ENCODE measurements at places on chromosomes 5 and 9. TPM values are rescaled to one million over a fixed set of nuclear protein-coding genes. Genes with fewer than 3 reads are reported as not detected.

The MLANA gene
- not detected for total RNA-seq

The THOC3 gene
- 42.0 TPM for total RNA-seq

The WWC1 gene
- total RNA-seq: 78.3 TPM

DNA sequence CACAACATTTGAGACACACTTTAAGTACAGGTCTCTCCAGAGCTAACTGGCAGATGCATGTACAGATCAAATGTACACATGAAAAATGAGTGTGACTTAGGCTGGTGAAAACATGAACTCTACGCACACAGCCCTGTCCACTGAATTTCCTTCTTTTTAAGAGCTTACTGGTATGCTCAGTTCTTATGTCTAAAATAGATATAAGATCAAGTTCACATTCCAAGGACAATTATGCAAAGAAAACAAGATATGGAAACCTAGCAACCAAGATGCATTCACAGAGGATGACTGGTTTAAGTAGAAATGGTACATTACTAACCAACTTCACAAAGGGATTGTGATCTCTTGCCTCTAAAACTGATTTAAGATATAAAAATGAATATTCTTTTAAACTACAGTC is 56.7 kb downstream of the TLE1 start:
- no peak for DNase-seq

GRCh38 chr9:76657265-76657664 is 107.0 kb upstream of the PCA3 start:
- no peak for DNase-seq

- DNase-seq: no peak
Observed at GRCh38 chr5:136067422-136067821, 38.6 kb downstream of the TGFBI start.

GRCh38 chr5:78367318-78367991 is 7.0 kb downstream of the SCAMP1 start:
- no peak for DNase-seq

DNA sequence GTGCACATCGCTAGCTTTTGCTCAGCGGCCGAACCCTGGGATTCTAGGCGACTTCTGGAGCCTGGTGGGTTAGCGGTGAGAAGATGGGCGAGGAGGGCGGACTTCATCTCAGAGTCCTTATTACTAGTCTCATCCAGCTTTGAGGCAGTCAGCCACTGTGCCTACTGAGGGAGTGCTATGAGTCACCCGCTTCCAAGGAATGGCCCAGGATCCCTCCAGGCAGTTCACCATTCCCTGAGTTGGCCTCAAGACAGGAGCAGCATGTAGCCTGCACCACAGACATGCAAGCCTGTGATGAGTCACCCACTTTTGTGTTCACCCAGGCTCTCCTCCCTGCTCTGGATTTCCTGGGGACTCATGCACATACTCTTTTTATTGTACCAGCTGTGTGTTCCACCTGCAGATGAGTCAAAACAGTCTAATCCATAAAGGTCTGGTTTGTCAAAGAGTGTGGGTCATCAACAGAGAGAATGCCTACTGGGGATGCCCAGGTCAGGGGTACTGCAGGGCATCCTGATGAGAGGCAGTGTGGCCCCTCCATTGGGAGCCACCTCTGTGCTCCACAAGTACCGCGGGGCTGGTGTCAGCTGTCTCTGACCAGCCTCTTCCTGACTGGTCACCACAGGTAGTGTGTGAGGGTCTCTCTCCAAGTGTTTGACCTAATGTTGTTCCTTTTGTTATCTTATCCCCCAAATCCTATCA is 20.2 kb downstream of the SLC22A5 start:
- no peak for DNase-seq

DNA sequence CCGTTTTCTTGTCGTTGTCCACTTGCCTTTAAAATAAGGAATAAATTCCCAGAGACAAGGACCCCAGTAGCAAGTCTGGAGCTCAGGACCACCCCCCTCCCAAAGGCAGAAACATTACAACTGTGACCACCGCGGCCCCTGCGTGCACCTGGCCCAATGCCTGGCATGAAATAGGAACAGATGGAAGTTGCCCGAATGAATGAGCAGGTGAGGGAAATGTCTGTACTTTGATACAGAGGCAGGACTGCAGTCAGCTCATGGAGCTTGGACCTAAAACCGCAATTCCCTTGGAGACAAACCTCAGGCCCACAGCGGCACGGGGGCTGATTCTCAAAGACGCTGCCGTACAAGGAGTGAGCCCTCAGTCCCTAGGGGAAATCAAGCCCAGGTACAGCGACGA is 55.3 kb upstream of the SARDH start:
- no peak for DNase-seq

DNA sequence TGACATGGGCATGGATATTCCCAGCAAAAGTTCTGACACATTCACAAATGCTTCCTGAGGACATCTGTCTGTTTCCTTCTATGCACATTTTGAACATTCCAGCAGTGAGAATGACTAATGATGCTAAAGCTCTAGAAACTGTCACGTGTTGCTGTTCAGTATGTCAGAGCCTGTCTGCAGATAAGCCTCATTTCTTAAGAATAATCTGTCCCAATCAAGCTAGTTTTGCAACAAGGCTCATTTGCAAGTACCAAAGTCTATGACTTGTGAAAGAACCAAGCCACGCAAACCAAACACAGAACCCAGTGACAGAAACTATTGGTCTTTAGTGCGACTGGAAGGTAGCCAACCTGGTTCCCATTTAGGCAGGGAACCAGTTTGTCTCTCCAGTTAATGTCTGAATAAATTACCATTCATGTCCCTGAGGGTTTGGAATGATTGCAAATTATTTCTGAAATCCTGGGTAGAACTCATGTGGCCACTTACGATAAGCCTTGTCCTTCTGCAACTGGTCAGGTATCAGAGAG is 178.5 kb downstream of the C9orf152 start:
- DNase-seq: no peak

All from frontal cortex (tissue), 4 donors.